ENCODE measurements at places on chromosomes 5 and 9.

DNA sequence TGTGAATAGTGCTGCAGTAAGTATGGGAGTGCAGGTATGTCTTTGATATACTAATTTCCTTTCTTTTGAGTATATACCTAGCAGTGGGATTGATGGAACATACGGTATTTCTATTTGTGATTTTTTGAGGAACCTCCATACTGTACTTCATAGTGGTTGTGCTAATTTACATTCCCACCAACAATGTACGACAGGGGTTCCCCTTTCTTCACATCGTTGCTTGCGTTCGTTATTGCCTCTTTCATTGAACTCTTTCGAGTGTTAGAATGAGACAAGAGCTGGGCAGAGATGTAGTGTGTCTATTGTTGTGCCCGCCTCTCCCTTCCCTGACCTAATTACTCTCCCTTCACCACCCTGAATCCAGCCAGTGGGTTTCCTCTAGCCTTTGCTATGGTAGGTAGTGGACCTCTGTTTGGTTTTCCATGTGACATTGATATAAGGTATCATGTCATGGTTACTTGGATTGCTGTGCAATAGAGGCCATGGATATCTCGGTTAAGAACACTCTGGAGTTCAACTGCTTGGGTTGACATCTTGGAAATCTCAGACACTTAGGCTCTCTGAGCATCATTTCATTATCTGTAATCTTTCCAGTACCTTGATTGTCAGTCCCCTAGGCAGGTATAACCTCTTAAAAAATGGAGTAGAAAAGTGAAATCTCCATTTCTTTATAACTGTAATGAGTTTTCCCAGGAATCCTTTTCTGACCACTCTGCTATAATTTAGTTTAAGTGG, 19.5 kb downstream of the AOPEP start:
- no peak for DNase-seq

DNA sequence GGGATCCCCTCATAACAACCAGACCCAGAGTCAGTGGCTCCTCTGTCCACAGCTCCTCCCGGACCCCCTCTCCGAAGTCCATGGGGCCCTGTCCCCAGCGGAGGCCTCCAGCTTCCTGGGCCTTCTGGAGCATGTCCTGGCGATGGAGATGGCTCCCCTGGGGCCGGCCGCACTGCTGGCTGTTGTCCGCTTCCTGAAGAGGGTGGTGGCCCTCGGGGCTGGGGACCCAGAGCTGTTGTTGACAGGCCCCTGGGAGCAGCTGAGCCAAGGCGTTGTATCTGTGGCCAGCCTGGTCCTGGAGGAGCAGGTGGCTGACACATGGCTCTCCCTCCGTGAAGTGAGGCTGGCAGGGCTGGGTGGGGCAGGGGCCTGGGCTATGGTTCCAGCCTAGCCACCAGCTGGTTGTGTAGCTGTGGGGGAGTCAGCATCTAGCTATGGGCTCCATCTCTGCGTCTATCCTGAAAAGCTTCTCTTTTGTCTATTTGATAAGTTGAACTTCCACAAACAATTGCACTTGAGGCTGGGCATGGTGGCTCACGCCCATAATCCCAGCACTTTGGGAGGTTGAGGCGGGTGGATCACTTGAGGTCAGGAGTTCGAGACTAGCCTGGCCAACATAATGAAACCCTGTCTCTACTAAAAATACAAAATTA, 4.7 kb downstream of the ADGRD2 start:
- no peak for DNase-seq

GRCh38 chr9:116539549-116539948, 147.6 kb upstream of the TRIM32 start:
- no peak for DNase-seq

DNA sequence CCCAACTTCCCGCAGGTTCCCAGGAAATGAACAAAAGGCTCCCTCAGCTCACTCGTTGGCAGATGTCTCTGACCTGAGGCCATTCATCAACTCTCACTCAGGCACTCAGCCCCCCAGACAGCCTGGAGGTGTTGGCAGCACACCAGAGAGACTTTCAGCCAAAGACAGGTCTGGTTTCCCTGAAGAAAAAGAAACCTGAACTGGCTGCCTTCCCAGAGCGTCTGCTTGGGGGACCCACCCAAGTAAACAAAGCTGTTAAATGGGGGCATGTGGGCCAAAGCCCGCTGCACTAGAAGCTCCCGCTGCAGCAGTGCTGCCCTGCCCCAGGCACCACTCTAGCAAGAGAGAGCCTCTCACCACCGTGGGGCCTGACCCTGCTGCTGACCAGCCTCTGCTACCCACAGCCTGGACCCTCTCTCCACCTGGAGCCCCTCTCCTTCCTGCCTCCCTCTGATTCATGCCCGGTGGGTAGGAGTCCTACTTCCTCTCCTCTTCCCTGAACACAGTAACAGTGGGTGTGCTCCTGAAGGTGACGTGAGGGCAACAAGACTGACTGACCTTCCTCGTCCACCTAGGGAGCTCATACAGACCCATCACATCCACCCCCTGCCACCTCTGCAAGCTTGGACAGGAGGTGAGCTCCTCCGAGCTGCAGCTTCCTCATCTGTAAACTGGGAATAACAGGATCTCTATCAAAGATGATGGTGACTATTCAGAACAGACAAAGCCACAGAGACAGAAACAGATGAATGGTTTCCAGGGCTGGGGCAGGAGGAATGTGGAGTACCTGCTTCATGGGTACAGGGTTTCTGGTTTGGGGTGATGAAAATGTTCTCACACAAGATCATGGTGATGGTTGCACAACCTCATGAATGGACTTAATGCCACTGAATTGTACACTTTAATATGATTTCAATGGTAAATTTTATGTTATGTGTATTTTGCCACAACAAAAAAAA, 31.0 kb upstream of the GABRP start:
- no peak for DNase-seq

- DNase-seq: no peak
Measured at GRCh38 chr9:71121275-71122021, at the start of gene TRPM3. TSS of gene TRPM3 (minus strand) at chr9:71121621. CDS start at chr9:71121354, 267 bp downstream.

GRCh38 chr5:10406651-10407050, 35.0 kb upstream of the ROPN1L start:
- DNase-seq: no peak

DNA sequence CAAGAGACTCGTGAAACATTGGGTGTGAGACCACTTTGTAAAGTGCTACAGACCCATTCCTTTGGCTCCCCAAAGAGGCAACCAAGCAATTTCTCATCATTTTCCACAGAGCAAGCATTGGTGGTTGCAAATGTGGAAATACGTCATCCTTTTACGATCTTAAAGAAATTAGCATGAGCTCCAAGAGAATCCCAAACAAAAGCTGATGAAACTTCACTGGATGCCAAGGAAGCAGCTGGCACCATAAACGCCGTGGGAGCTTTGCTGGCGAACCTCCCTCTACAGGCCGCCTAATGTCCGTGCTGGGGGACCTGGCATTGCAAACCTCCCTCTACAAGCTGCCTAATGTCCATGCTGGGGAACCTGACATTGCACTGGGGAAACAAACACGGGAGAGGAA, 432.4 kb downstream of the ACTL7B start:
- no peak for DNase-seq

DNA sequence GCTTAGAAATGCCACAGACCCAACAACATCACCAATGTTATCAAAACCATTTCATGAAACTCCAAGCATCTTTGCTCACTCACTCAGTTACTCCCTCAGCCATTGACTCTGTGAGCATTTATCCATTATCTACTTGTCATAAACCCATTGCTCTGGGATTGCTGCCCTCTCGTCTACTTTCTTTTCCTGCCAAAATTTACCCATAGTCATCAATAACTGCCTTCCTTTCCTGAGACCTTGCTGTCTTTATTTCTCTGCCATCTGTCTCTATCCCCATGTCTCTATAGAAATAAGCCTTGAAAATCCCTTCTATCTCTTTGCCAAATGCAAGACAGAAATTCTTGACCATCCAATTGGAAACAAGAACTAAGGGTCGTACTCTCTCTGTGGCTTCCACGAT, 26.4 kb upstream of the PUM3 start:
- no peak for DNase-seq
